H4 (cell line): ENCODE measurements at places on chromosomes 2 and 18.

DNA sequence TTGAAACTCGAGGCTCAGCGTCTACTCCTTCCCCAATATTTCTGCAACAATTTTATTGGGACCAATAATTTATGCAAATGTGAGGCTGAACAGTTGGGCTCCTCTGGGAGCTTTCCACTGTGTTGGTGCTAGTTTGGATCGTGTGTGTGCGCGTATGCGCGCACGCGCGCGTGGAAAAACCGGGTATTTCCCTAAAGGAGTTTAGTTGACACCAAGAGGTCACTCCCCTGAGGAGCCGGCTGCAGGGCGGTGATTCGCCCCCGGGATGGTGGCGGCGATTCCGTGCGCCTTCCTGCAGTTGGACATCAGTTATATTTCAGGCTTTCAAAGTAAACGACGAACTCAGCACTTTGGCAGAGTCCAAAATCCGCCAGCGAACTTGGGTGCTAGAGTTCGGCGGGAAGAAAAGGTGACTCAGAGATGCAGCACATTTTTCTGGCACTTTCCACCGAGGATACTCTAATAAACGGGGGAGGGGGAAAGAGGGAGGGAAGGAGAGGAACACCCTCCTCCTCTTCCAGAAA lies 186.5 kb upstream of the FANCL start:
- DNase-seq, result peak; percentile 10

GRCh38 chr18:23306822-23307221 lies 146.3 kb upstream of the RIOK3 start:
- DNase-seq, result no peak

DNA sequence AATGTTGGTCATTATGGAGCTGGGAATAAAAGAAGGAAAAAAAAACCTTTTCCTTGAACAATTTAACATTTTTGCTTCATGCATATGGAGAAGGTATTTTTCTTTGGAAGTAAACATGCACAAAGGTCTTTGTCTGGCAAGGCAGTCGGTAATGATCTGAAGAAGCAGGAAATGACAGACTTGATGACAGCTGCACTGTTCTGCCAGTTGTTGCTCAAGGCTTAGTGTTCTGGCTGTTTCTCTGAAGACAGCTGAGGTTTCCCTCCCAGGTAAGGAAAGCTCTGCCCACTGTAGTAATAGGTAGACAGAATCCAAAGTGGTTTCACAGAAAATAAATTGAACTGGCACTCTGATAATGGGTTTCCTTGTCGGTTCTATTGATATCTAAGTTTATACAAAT lies 308.4 kb upstream of the GCFC2 start:
- no peak for DNase-seq

DNA sequence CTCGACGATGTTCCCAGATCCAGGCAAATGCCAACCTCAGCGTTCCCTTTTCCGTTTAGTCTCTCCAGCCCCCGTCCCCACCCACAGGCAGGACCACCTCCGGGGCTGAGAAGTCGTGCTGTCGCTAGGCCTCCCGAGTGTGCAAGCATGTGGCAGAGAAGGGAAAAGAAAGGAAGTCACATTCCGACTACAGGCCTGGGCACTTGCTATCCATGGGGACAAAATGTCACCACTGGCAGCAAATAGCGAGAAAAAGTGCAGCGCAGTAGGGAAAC lies 420 bp downstream of the PIGN start:
- no peak for DNase-seq

DNA sequence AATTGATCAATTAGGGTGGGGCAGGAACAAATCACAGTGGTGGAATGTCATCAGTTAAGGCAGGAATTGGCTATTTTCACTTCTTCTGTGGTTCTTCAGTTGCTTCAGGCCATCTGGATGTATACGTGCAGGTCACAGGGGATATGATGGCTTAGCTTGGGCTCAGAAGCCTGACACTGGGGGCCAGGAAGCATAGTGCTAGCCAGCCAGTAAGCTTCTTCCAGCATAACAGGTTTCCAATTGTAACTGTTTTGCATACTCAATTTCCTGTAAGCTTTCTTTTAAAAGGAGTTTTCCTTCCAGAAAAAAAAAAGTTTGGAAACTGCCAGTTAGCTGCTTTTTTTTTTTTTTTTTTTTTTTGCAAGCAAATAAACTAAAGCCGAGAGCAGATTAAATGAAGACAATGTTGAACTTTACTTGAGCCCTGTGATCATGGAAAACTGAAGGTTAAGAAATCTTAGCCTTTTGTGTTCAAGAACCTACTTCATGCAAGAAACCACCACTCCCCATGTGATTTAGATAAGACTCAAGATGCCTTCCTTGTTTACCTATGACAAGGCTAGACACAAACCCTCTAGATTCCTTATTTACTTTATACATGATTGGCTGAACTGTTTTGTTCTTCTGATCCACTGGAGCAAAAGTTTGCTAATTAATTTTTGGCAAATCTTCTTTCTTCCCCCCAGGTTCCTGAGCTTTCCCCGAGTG lies 126.9 kb upstream of the LINC00305 start:
- DNase-seq, result no peak

DNA sequence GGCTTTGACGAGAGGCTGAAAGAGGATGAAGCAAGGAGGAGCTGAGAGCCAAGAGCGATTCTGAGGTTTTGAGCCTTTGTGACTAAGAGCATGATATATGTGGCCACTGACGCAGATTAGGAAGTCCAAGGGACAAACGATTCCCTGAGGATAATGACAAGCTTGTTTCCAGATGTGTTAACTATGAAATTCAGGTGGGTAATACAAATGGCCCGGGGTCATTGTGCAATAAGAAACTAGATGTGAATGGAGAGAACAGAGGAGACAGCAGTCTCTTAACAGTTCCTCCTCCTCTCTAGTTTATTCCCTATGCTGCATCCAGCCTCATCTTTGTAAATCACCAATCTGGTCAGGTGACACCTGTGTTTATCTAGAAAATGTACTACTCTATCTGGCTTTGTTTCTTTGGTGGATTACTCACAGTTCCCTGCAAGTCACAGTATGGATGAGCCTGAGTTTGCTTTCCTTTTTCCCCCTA lies 84.2 kb downstream of the SOCS6 start:
- peak; percentile 92 for DNase-seq

GRCh38 chr2:196233021-196233804 lies 61.8 kb upstream of the STK17B start:
- DNase-seq, result peak; percentile 95

DNA sequence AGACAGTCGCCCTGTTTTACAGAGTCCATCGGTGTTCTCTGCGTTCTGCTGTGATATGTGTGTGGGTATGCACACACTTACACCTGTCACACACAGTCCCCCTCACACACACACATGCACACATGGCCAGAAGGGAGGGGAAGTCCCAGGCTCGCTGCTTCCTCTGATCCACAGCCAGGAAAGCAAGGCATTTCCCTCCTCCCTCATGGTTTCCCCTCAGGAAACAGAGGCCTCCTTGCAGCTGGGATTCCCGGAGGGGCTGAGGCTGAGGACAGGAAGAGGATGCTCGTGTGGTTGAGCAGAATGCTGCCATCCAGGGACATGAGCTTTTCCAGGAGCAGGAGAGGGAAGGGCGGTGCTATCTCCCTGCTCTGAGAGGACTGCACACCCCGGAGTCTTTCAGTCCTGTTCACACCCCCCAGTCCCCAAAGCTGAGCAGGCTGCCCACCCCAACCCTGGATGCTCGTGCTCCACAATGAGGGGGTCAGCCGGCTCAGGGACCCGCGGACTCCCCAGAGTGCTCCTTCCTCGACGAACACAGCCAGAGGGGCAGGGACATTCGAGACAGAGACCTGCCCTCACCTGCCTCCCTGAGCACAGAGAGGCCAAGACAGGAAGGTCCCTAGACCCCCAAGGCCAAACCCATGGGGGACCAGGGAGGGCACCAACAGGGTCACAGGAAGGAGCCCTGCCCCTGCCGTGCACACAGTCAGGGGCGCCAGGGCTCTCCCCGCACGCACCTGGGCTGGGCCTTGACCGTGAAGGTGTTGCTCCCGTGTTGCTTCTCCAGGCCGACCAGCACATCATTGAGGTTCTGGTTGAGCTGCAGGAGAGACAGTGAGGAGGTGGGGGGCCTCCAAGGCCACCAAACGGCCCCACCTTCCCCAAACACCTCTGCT lies 45.3 kb downstream of the BIN1 start:
- DNase-seq, result no peak

- peak; percentile 44 for DNase-seq
These were observed 13.7 kb upstream of the TET3 start for GRCh38 chr2:73970850-73971471.

GRCh38 chr2:173496746-173497145 lies 142.1 kb downstream of the CDCA7 start:
- DNase-seq, result peak; percentile 18

DNA sequence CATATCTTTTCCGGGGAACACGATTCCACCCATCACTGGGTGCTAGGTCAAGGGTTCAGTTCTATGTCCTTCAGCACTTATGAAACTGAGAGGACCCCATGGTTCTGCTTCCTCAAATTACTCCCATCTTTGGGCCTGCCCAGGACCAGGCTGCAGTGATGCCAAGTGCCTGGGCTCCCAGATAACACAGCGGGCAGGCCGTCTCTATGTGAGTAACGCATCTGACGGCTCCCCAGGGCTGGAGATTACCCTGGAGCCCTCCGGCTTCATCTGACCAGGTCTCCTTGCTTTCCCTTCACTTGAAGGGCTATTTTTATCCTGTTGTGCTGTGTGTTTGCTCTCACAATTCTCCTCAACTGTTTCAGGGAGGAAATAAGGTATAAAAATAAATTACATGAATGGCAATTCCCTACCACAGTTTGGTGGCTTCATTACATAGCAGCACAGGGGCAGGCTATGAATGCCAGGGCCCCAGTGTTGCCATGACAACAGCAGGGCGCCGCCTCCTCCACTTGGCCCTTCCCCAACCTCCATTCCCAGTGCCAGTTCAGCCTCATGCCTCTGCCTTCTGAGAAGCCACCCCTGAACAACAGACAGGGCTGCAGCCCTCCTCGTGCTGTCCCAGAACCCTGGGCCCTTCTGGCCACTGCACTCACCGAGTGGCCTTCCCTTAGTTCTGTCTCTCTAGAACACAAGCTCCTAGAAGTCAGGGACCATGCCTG lies 25.4 kb upstream of the TMEM131 start:
- peak; percentile 28 for DNase-seq

DNA sequence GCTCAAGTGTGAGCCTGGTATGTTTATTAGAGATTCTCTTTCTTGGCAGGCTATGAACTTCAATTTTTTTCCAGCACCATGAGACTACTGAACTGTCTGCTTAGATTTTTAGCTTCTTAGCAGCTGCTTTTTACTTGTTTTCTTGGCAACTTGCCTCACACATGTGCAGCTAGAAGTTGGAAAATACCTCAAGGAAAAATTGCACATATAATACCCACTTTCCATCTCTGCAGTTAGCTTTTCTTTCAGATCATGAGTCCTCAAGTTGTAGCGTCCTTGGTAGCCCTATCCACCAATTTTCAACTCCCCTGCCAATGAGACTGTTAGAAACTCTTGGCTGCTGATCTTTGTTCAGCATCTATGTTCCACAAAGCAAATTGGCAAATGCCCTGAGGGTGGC lies 302.1 kb downstream of the HRH4 start:
- no peak for DNase-seq

DNA sequence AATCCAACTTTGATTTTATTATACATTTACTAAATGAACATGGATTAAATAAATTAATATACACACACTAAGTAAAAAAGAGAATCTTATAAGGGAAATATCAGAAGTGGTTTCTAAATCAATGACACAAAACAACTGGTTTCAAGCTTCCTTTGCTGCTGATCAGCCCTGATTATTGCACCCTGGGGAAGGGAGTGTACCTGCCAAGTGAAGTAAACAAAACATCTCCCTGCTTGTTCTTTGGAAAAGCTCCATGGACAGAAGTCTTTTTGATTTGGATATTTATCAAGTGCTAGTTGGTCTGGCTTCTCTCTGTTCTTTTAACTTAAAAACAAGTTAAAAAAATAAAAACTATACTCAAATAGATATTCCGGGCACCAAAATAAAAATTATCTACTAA lies 190.1 kb downstream of the PDE11A start:
- no peak for DNase-seq

GRCh38 chr2:50657735-50658134 lies 374.2 kb downstream of the NRXN1 start:
- DNase-seq, result no peak
